ENCODE measurements at places on chromosomes 5 and 9.

DNA sequence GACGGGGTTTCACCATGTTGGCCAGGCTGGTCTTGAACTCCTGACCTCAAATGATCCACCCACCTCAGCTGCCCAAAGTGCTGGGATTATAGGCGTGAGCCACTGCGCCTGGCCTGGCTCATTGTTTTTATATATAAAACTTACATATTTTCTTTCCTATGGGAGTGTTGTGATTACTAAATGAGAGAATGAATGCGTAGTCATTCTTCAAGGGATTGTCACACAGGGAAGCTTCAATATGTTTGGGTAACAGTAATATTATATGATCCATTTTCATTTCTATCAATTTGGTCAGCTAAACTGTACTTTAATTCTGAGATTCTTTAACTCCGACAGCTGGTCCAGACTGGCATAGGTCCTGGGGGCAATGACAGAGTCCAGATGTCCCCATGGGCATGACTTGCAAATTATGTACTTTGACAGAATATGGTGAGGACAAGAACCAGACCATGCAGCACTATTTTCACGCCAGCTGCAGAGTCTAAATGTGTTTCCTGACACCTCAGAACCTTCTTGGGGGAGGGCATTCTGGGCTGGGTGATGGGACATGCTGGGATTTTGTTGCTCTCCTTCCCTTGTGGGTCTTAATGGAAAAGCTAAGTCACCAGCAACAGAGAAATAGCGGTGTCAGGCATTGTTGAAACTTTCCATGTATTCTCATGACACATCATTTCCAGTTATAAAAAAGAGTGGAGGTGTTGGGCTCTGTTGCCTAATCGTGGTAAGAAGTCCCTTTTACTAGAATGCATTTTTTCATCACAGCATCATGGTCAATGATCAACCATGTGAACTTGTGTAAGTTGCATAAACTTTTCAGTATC is 40.9 kb upstream of the TNC start:
- DNase-seq = no peak

DNA sequence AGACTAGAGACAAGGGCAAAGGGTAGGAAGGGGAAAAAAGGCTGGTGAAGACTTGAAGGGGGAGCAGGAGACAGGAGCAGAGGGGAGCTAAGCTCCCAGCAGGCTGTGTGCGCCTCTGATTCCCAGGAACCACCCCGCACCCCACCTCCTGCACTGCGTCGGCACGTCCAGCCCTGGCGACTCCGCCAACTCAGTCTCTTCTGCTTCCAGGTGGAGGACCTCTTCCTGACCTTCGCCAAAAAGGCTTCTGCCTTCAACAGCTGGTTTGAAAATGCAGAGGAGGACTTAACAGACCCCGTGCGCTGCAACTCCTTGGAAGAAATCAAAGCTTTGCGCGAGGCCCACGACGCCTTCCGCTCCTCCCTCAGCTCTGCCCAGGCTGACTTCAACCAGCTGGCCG is 30.5 kb downstream of the DYNC2I2 start:
- DNase-seq = no peak

DNA sequence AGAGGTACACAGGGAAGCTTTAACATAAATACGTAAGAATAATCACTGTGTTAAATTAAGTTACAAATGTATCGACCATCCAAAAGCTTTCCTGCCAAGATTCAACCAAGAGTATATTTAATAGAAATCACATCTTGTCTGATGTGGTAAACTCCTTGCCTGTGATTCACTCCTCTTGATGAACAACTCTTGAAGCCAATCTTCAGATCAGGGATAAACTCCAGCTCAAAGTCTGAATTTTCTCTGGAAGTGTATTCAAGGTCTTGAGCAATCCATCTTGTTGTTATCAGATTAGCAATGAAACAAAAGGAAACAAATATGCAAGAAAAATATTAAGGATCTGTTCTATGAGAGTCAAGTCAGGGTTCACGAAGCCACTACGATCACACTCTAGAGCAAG is 170.0 kb upstream of the ADAMTS16 start:
- no peak for DNase-seq

GRCh38 chr5:9337928-9338595 is 207.8 kb downstream of the SEMA5A start:
- DNase-seq = no peak

DNA sequence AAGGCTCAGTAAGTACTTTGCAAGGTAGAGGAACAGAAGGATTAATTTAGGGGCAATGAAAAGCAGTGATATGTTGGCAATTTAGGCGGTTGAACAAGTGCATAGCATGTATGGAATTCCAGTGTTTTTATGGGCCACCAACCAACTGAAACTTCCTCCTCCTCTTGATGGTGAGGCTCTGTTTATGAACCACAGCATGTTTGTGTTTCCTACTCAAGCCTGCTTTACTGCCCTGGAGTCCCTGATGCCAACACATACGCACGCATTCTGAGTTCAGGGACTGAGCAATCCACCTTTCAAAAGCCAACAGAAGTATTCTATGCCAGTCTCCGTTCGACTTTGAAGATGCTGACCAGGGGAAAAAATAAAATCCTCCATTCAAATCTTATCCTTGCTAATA is 417.5 kb downstream of the EFNA5 start:
- no peak for DNase-seq

Measured in nucleus accumbens (tissue), 56 donors.